HTR-8/SVneo (cell line): ENCODE measurements at places on chromosomes 5 and 9.

- no peak for DNase-seq
These were observed 51.9 kb downstream of the DMRT2 start for GRCh38 chr9:1101846-1102641.

DNA sequence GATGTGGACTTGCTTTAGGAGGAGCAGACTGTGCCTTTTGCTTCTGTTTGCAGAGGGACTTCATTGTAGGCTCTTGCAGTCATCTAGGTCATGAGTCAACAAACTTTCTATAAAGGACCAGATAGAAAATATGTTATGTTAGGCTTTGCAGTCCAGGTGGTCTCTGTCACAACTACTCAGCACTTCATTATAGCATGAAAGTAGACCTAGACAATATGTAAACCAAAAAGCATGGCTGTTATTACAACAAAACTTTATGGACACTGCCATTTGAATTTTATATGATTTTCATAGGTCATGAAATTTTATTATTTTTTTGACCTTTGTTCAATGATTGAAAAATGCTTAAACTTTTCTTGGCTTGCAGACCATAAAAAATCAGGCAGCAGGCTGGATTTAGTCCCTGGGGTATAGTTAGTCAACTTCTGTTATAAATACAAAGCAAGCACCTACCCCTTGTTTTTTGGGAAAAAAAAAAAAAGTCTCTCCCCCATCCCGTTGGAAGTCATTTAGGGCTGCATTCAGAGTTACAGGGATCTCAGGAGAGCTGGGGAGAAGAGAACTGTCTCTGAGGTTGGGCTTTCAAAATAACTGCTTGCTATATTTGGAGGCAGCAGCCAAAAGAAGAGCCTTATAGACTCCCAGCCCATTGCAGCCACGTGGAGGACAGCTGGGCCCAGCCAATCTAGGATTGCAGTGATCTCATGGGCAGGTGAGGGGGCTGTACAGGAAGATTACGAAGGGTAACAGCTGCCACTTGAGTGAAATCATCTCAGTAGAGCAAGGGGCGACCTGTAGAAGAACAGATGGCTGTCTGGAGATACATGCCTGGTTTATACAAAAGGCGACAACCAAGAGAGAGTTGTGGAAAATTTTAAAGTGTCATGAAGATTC lies 136.6 kb upstream of the TNC start:
- DNase-seq = no peak

DNA sequence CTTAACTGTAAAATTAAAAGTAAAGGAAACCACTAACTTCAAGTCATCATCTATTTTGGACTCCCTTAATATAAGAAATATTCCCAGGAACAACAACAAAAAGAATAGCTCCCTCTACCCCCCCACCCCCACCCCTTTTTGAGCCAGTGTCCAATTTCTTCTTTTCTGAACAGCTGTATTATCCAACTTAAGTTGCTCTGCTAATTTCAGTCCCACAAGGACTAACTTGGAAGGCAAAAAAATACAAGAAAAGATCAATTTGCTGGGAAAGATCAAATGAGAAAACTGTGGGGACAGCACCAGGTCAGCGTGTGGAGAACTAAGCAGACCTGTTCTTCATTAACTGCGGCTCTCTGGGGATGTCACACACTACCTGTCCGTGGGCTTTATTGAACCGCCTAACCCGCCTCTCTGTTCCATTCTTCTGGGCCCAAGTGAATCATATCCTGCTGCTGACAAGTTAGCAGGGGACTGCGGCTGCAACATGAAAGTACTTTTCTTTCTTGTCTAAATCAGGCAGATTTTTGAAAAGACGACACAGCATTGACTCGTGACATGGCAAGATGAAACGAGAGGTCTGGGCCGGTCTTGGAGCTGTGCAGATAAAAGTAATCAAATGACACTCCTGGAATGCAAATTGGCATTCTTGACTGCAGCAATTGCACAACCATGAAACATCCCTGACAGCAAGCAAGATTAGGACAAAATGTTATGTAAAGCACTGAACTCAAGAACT lies 2.7 kb downstream of the BNC2 start:
- DNase-seq = no peak

DNA sequence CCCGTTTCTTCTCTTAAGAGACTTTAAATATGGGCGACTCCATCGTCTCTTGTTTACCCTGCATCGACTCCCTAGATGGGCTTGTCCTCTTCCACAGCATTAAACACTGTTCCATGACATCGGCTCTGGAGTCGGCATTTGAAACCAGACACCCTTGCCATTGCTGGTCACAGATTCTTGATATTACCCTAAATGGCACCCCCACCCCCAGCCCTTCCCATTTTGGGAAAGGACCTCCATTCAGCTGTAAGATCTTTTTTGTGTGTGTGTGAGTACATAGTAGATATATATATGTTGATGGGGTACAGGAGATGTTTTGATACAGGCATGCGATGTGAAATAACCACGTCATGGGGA lies 51.1 kb upstream of the SH3PXD2B start:
- DNase-seq = no peak

DNA sequence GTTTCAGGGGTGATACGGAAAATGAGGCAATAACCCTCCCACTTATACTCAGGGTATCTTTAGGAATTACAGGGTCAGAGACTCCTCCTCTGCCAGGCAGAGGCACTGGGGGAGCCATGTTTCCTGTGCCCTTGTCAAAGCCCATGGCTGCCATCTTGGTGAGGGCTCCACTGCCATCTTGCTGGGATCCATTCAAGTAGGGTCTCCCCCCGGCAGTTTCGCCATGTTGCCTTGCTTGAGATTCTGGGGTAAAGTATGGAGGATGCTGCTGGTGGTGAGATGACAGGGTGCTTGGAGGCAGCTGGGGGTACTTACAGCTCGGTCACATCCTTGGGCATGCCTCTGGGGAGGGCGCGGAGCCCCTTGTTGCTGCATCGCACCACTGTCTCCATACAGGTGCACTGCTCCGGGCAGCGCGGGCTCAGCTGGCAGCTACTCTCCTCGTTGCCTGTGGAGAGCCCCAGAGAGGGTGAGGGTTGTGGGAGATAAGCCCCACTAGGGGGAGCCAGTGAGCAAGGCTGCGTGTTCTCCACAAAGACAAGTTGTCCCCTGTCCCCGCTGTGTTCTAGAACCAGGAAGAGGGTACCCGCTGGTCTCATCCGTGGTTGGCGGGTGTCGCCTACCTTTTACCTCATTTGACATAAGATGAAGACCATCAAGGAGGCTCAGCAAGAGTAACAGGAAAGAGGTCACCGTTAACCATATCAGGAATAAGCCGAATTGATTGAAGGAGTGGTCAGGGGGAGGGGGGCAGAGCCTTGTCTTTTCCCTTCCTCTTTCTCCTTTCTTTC lies 169.0 kb upstream of the PANK3 start:
- peak; percentile 19 for DNase-seq

DNA sequence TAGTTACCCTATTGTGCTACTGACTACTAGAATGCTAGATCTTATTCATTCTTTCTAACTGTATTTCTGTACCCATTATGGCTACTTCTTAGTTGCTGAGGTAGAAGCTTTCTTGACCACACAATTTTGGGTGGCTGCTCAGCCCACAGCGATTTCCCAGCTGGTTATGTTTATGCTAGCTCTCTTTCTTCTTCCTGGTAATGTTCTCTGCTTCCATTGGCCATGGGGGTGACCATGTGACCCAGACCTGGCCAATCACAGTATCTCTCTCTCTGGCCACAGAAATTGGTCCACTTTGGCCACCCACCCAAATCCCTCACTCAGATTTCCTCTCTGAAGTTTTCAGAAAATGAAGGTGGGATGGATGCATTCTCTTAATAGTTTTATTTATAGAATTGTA lies 427.9 kb upstream of the CLINT1 start:
- no peak for DNase-seq

DNA sequence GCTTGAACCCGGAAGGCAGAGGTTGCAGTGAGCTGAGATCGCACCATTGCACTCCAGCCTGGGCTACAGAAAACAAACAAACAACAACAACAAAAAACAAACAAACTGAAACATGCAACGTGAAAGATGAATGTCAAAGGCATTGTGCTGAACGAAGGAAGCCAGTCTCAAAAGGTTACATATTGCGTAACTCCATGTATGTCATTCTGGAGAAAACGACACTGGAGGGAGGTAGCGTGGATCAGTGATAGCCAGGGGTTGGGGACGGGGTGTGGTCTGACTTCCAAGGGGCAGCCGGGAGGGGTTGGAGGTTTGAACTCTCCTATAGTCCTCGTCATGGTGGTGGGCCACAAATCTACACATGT lies 12.1 kb upstream of the WDR5 start:
- no peak for DNase-seq

DNA sequence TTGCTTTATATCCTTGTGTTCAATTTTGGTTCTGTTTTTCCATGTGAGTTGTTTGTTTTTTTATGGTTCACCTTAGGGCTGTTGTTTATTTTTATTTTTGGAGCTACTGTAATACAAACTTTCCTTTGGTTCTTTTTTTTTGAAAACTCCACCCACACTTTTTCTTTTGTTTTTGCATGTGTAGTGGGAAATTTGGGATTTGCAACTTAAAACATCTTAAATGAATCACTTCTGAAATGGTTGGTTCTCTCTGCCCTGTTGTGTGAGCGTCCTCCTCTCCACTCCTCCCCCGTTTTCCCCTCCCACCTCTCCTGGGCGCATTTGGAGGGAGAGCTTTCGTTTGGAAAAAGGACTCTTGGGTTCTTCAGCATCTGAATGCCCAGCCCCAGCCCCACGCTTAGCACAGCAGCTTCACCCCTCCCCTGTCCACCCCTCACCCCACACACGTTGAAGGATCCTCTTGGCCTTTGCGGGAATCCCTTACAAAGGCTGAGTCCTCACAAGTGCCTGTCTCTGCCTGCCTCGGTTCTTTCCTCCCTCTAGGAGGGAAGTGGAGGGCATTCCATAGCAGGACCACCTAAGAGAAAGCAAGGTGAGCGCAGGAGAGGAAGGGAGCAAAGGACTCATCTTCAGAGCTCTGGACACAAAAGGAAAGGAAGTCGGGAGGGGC lies 67.2 kb downstream of the DMRT1 start:
- DNase-seq = no peak

DNA sequence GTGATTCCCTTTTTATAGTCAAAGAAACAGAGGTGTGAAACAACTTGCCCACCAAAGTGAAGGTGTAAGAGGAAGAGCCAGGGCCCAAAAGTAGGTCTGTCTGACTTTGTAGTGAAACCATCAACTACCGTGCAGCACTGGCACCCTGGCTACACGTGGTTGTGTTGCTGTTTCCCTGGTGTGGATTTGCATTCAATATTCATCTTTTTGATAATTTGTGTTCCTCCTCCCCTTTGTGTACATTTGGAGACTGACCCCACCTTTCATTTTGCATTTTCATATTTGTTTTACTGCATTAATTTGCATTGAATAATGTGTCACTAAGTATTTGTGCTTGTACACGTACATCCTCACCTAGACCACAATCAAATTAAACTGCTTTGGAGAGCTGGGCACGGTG lies 873.8 kb upstream of the WWC1 start:
- no peak for DNase-seq

DNA sequence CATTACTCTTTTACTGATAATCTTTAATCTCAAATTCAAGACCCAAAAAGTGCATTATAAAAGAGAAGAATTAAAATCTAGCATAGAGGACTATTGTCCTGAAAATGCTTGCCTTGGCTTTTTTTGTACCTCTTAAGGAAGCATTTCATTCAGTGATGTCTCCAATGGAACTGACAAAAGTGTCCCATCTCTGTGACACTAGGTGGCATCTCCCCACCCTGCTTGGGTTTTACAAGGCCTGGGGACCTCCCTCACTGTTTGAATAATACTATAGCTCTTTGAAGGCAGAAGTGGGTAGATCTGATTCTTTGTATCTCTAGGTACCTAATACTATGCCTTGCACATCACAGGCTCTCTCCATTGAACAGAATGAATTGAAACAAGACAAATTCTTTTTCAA lies 180.6 kb downstream of the EPB41L4A start:
- no peak for DNase-seq

DNA sequence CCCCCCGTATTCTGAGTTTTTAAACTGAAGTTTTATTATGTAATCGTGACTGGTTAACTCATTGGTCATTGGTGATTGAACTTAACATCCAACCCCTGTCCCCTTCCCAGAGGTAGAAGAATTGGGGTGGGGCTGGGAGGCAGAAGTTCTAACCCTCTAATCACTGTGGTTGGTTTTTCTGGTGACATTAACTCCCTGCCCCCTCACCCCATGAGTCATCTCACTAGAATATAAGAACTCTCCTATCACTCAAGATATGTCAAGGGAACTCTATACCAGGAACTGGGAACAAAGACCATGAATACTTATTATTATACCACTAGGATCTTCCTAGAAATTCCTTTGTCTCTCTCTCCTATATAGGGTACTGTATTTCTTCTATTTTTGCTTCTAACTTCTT lies 52.3 kb upstream of the CAVIN4 start:
- no peak for DNase-seq

- no peak for DNase-seq
These were observed 41.0 kb upstream of the DMRT3 start for GRCh38 chr9:935348-935965.

DNA sequence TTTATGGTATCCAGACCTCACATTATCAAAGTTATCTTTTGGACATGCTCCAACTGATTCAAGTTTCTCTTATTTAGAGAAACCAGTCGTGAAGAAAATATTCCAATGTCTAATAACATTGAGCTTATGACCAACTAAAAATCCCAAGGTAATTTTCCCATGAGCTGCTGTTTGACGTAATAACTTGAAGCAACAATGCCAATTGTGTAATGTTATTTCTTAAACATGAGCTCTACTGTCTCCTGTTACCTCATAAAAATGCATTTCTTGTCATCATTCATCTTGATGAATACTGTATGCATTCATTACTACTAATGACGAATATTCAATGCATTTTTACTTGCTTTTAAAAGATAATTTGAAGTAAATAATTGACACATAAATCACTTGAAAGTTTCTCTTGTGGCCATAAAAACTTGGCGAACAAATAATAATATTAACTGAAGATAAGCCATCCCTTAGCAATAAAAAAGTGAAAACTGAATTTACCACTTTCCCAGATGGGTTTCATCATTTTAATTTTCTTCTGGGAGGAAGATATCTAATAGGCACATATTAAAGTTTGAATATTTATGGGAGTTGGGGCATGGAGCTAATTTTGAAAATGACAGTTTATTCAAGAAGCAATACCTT lies 424 bp upstream of the MARCOL start:
- no peak for DNase-seq

DNA sequence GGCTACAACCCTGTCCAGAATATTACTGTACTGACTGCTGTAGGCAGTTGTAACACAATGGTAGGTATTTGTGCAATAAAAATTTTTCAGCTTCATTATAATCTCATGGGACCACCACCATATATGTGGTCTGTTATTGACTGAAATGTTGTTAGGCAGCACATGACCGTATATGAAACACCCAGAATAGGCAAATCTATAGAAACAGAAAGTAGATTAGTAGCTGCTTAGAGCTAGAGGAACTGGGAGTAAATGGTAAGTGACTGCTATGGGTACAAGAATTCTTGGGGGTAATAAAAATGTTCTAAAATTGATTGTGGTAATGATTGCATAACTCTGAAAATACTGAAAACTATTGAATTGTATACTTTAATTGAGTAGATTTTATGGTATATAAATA lies 185.7 kb downstream of the ESM1 start:
- DNase-seq = no peak

- no peak for DNase-seq
These were observed 4.8 kb downstream of the ARHGEF28 start for GRCh38 chr5:73630765-73631164.

- DNase-seq = no peak
These were observed 33.3 kb upstream of the SPATA31D4 start for GRCh38 chr9:81894891-81895290.
